ENCODE measurements at places on chromosomes 1 and 21.

GRCh38 chr1:226002667-226003501 lies 3.7 kb upstream of the SDE2 start:
- H3K27me3 ChIP-seq = no peaks in the 10 kb centered on the region
- DNase-seq = peak; percentile 6
- peaks cover 2% of the 10 kb centered on the region for H3K4me1 ChIP-seq
- no peak overlapping the region for H3K4me3 ChIP-seq
- no peak overlapping the region for H3K27ac ChIP-seq

DNA sequence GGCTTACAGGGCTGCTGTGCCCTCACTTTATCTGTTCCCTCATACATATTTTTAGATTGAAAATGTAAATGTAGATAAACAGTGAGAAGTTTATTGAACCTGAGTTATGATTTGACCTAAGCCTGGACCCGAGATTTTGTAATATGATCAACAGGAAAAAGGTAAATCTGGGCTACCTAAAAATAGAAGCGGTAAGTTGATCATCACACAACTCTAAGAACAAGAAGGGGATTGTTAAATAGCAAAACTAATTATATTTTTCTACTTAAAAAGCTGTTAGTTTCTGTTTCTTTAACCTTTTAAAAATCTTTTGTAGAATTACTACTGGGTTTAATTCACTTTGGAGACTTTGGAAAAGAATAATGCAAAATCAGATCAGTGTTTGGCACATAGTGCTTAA lies 35.6 kb downstream of the CAMTA1 start:
- no peak overlapping the region for H3K4me3 ChIP-seq
- peaks cover 1% of the 10 kb centered on the region for H3K36me3 ChIP-seq
- no peaks in the 10 kb centered on the region for H3K27me3 ChIP-seq
- no peak overlapping the region for H3K27ac ChIP-seq

DNA sequence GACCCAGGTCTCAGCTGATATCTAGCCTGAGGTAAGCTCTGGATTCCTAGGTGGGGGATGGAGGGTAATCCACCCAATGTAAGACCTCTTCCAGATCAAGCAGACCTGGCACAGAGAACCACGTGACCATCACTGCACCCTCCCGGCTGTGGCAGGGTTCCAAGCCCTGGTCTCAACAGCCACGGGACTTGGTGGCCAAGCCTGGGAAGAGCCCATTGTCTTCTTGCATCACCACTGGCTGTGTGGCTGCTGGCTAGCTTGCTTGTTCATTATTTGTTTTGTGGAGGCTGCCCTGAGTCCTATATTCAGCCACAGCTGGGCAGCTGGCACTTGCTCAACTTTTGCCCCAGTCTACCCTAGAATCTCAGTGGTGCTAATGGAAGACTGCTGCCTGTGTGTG lies 24.1 kb upstream of the NFASC start:
- H3K27me3 ChIP-seq = peaks cover 1% of the 10 kb centered on the region
- no peaks in the 10 kb centered on the region for H3K36me3 ChIP-seq
- H3K4me3 ChIP-seq = no peak overlapping the region
- no peak for DNase-seq
- H3K27ac ChIP-seq = no peak overlapping the region

- DNase-seq = no peak
- no peak overlapping the region for H3K4me3 ChIP-seq
- H3K27me3 ChIP-seq = no peaks in the 10 kb centered on the region
- no peak overlapping the region for H3K27ac ChIP-seq
- H3K4me1 ChIP-seq = no peaks in the 10 kb centered on the region
These were observed 12.9 kb downstream of the COPA start for GRCh38 chr1:160330119-160330518.

DNA sequence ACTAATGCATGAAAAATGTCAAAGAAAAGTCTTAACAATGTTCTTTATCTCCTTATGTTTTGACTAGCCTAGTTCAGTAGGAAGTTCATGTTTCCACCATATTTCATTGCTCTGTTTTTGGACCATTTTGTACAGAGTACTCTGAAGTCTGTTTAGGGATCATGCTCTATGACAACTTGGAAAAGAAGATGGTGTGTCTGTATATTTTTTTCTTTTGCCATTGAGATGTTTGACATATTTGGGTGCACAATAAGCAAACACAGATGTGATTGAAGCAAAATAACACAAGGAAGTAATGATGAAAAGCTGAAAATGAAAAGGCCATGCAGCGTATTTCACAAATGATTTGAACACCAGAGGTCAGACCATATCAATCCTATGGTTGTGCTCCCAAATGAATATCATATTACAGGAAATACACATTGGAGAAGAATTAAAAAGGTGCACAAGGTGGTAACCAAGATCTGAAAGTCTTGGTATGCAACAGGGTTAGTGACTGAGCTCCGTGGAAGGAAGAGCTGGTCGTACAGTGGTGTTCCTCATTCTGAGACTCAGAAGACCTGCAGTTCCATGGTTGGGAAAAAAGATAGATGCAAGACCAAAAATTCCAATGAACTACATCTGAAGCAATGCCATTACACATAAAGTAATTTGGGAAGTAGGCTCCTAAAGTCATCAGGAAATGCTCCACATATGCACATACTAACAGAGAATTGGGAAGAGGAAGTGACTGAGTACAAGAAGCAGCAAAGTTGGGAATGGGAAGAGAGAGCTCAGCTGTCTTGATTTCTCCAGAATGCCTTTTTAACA lies 463.5 kb downstream of the LMO4 start:
- peaks cover 7% of the 10 kb centered on the region for H3K4me1 ChIP-seq
- no peaks in the 10 kb centered on the region for H3K36me3 ChIP-seq
- H3K4me3 ChIP-seq = no peak overlapping the region
- H3K27ac ChIP-seq = no peak overlapping the region

- peaks cover 20% of the 10 kb centered on the region for H3K27me3 ChIP-seq
- H3K4me3 ChIP-seq = no peak within 1 kb of the TSS
- H3K27ac ChIP-seq = no peak within 1 kb of the TSS
- no peaks in the 10 kb centered on the region for H3K36me3 ChIP-seq
These were observed at the start of gene HMGCS2 for GRCh38 chr1:119768778-119769177. TSS of gene HMGCS2 (minus strand) at chr1:119768905. CDS start at chr1:119768844, 61 bp downstream.

- H3K27me3 ChIP-seq = no peaks in the 10 kb centered on the region
- no peak overlapping the region for H3K4me3 ChIP-seq
- DNase-seq = peak; percentile 64
- peaks cover 10% of the 10 kb centered on the region for H3K4me1 ChIP-seq
- peaks cover 2% of the 10 kb centered on the region for H3K36me3 ChIP-seq
These were observed 20.9 kb downstream of the DPH5 start for GRCh38 chr1:101004670-101005069.

DNA sequence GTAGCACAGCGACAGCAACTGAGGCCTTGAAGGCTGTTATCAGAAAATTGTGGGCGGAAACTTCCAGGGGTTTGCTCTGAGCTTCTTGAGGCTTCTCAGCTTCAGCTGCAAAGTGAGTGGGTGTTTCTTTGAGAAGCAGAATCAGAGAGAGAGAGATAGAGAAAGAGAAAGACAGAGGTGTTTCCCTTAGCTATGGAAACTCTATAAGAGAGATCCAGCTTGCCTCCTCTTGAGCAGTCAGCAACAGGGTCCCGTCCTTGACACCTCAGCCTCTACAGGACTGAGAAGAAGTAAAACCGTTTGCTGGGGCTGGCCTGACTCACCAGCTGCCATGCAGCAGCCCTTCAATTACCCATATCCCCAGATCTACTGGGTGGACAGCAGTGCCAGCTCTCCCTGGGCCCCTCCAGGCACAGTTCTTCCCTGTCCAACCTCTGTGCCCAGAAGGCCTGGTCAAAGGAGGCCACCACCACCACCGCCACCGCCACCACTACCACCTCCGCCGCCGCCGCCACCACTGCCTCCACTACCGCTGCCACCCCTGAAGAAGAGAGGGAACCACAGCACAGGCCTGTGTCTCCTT lies at the start of gene FASLG:
Gene FASLG, plus strand, starts transcription at position 233 of the 583 bp plus-strand sequence. Its CDS starts 99 bp downstream, at position 332.
- H3K4me1 ChIP-seq = no peaks in the 10 kb centered on the region
- no peaks in the 10 kb centered on the region for H3K27me3 ChIP-seq
- H3K4me3 ChIP-seq = no peak within 1 kb of the TSS
- H3K27ac ChIP-seq = no peak within 1 kb of the TSS
- DNase-seq = peak; percentile 14
- no peaks in the 10 kb centered on the region for H3K36me3 ChIP-seq

- no peaks in the 10 kb centered on the region for H3K27me3 ChIP-seq
- peaks cover 43% of the 10 kb centered on the region for H3K36me3 ChIP-seq
- H3K4me1 ChIP-seq = no peaks in the 10 kb centered on the region
- DNase-seq = no peak
These were observed 4.9 kb downstream of the TRIM46 start for GRCh38 chr1:155178441-155179111.

DNA sequence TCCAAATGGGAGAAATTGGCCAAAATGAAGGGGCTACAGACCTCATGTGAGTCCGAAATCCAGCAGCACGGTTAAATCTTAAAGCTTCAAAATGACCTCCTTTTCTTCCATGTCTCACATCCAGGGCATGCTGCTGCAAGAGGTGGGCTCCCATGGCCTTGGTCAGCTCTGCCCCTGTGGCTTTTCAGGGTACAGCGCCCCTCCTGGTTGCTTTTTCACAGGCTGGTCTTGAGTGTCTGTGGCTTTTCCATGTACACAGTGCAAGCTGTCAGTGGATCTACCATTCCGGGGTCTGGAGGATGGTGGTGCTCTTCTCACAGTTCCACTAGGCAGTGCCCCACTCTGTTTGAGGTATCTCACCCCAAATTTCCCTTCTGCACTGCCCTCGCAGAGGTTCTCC lies 78.7 kb downstream of the PRRX1 start:
- no peaks in the 10 kb centered on the region for H3K4me1 ChIP-seq
- no peak for DNase-seq
- H3K36me3 ChIP-seq = no peaks in the 10 kb centered on the region
- H3K4me3 ChIP-seq = no peak overlapping the region
- no peak overlapping the region for H3K27ac ChIP-seq
- no peaks in the 10 kb centered on the region for H3K27me3 ChIP-seq

GRCh38 chr1:191049781-191050180 lies 572.1 kb upstream of the BRINP3 start:
- no peaks in the 10 kb centered on the region for H3K27me3 ChIP-seq
- no peaks in the 10 kb centered on the region for H3K36me3 ChIP-seq
- no peak for DNase-seq
- no peak overlapping the region for H3K4me3 ChIP-seq
- no peaks in the 10 kb centered on the region for H3K4me1 ChIP-seq

DNA sequence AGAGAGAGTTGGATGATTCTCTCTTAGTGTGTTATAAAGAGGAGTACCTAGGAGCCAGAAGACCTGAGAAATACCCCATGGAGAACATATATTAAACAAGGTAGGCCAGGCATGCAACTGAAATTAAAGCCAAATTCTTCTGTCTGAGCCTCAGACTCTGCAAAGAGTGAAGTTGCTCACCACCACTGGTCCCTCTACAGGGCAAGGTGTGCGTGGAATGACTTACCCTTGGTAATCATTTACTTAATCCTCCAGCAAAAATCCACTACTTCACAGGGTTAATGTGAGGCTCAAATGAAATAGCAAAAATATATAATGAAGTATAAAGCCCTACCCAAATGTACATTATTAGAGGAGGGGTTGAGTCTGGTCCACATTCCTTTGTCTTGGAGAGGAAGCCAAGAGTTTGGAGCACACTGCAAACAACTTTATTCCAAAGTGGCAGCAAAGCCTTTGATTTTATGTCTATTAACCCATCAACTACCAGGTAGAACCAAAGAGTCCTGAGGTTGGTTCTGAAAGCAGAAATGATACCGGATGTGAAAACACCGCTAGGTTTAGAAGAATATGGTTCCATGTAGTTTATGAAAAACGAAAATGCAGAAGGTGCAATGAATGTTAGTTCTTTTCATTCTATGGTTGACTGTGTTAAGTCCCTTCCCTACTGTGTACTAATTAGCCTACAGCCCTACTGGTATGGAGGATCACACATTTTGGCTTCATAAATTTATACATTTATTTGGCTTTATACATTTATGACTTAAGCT lies 8.5 kb downstream of the SSR2 start:
- no peak overlapping the region for H3K27ac ChIP-seq
- H3K4me3 ChIP-seq = no peak overlapping the region
- no peak for DNase-seq
- no peaks in the 10 kb centered on the region for H3K27me3 ChIP-seq
- H3K36me3 ChIP-seq = peaks cover 56% of the 10 kb centered on the region

Data from IMR-90 (cell line).